ENCODE measurements at places on chromosomes 13 and 19. TPM values are rescaled to one million over a fixed set of nuclear protein-coding genes. Genes with fewer than 3 reads are reported as not detected.
A peak's percentile ranks its signal among the peaks of the same experiment; 100 is the strongest.

DNA sequence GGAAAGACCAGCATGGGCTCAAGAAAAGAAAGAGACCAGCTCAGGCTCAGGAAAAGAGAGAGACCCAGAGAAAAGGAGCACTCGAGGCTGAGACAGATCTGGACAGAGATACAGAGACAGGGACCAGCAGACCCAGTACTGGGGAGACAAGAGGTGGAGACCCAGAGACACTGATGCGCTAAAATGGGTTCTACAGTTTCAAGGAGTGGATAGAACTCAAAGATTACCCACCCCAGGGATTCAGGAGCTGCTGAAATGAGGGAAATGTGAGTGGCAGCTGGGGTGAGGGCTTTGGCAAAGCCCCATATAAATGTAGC, 609 bp upstream of the ZSCAN18 start:
- DNase-seq: no peak

- DNase-seq: peak; percentile 1
These were observed 935.1 kb downstream of the SLITRK1 start for GRCh38 chr13:82947191-82947621.

Gene MRPL57
- total RNA-seq: 26.3 TPM

Gene TNFRSF19
- 6.5 TPM for total RNA-seq

Gene TMEM272
- not detected for total RNA-seq

Gene SELENOV
- not detected for total RNA-seq

DNA sequence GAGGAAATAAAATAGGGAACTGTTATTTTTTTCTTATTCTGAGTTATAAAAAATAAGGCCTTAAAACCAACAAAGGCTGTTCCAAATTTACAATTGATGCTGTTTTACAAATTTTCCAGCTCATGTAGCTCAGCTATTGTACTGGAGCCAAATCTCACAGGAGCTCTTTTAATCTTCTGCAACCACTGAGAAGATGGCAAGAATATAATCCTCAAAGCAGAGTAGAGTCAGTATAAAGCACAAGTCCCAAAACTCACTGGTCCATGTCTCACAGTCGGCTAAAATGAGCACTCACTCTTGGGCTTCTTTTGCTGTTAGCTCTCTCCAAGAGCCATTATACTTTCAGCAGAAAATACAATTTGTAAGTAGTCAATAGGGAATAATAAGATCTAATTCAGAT, 1074.4 kb upstream of the PRR20A start:
- DNase-seq: no peak

DNA sequence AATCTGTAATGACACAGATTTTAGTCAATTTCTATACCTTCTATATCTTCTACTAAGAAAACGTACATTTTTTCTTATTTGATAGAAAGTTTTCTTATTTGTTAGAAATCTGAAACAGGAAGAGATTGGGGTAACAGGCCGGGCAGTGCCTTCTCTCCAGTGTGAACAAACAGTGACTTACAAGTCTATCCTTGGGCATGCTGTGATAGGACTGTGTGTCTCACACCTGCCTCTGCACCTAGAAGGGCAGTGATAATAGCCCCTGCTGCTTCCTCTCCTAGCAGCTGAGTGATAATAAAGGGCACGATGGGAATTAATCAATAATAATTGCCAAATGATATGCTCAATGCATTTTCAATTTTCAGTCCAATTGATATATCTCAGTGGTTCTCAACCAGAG, 1.4 kb downstream of the TMEM272 start:
- no peak for DNase-seq

DNA sequence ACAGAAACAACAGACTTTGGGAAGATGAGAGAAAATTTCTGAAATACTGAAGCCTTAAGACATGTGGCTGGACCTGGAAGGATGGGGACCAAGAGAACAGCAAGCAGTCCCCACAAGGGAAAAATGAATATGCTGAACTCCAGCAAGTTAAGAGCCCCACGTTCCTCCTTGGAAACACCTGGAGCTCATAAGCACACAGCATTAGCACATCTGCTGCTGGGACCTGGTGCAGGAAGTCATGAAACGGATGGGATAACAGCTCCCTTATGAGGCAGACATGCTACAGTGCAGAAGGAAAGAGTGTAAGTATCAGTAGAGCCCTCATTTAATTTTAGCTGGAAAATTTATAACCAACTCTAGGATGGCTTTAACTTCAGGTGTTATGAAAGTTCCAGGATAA, 67.3 kb downstream of the SLC15A1 start:
- DNase-seq: no peak

Gene PRRG2
- total RNA-seq: 0.43 TPM

DNA sequence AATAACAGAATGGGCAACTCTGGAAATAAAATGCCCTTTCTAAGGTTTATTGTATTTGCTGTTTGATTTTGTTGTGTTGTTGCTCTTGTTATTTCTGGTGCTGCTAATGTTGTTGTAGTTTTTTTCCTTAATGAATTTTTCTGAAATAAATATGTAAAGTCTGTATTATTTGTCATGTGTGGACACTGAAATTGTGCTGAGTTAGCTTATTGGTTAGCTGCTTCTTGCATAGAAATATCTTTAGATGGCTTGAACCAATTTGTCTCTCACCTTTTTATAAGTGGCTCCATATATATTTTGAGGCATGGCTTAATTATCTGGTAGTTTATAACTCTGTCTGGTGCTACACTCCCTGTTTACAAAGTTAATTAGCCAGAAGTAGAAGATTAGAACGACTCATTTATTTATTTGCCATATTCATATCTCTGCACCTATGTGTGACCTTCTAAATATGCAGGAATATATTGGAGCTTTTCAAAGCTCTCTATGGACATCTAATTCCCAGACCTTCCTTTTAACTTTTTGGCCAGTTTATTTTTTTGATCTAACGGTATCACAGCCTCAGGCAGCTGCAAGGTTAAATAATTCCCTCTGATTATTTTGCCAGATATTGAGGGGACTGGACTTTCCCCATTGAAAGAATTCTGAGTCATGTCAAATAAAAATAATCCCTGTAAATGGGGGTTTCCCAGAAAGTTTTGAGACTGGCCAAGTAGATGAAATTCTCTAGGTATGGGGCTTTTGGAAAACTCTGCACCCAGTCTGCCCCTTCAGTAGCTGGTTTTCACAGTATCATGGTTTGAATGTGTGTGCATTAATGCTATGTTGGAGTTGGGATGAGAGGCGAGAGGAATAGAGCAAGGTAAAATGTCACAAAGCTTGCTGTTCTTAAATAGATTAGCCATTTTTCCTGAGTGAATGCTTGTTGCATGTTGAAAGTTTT, 1331.7 kb upstream of the MIR17HG start:
- peak; percentile 28 for DNase-seq

Gene DPF1
- total RNA-seq: 6.4 TPM

GRCh38 chr19:24029941-24030636, 56.9 kb upstream of the ZNF254 start:
- no peak for DNase-seq

- no peak for DNase-seq
These were observed 2.6 kb downstream of the BRCA2 start for GRCh38 chr13:32317716-32318465.

GRCh38 chr19:52028780-52029123, 573 bp upstream of the ZNF614 start:
- DNase-seq: no peak

DNA sequence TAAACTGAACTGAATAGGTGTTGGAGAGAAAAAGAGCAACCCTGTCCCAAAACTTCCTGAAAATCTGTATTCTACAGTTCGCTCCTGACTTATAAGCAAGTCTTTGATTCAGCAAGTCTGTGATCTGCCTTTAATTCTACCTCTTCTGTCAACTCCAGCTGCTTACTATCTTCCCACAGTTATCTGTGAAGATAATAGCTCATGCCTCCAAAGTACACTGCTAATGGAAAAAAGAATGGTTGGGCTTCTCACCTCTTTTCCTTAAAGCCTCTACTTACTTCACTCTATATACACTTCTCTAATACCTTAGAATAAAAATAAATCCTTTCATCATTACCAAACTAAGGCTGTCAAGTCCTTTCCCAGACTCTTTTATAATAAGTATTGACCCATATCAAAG, 391.5 kb upstream of the MIR17HG start:
- DNase-seq: no peak

DNA sequence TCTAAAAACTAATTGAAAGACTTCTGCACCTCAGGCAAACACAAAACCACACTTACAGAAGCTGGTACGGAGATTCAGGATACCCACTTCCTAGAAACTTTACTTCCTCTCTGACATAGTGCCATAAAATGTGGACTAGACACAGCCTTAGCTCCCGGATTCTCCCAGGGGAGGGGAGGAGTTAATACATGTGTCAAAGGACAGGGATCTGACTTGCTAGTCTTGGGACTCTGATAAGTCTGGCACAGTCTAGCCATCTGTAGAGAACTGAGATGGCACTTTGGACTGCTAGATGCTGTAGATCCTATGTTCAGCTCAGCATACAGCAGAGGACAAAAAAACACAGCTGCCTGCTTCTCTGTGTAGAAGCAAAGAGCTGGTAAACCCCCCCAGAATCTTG, 769.8 kb upstream of the MIR17HG start:
- no peak for DNase-seq

GRCh38 chr13:114017028-114017630, 43.3 kb upstream of the C13orf46 start:
- peak; percentile 40 for DNase-seq

DNA sequence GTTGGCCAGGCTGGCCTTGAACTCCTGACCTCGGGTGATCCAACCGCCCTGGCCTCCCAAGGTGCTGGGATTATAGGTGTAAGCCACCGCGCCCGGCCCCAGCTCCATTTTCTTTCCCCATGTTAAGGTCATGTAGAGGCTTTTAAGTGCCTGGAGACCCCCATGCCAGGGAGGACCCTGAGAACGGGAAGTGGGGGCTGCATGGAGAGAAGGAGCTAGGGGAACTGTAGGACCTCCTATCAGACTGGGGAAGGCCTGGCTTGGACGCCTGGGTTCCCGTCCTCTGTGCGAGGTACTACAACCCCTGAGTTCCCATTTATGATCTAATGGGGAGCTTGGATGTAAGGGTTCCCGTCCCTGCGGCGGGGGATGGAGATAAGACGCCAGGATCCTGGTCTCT, 714 bp upstream of the NPAS1 start:
- DNase-seq: no peak

Gene FAM98C
- 10.6 TPM for total RNA-seq

DNA sequence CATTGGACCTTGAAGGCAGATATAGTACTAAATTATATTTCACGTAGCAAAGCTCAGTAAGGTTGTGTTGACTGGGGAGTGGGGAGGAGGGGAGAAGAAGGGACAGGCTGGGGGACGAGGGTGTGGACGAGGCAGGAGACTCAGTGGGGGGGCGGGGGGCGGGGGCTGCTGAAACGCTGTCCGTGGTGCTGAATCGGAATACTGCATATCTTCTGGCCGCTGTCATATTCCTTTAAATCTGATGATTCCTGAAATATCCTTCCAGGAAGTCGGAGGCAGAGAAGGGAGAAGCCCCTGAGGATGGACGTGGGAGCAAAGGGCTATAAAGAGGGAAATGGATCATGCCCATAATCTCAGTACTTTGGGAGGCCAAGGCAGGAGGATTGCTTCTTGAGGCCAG, 34.7 kb upstream of the CASP14 start:
- DNase-seq: no peak

Gene FUT2
- total RNA-seq: not detected

GRCh38 chr13:66617786-66618185, 612.4 kb downstream of the PCDH9 start:
- no peak for DNase-seq

Gene RAB3A
- total RNA-seq: 0.26 TPM

GRCh38 chr19:50568728-50569698, 778 bp upstream of the LRRC4B start:
- DNase-seq: no peak

Data from A172 (cell line).